ENCODE measurements at places on chromosomes 3 and 15.

DNA sequence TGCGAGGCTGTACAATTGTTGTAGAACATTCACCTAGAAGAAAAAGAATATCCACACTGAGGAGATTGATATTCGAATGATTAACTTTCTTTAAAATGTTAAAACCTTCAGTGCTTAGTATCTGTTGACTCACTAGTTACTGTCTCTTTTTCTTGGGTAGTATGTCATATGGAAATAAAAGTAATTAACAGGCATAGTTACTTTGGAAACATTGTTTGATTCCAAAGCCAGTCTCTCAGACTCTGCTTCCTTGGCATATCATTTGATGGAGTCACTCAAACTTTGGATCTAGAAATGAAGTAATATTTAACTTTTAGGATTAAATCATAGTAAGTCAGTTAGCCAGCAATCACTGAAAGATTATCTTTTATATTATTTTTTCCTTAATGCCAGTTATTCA is 63.4 kb downstream of the MAP2K5 start:
- DNase-seq: no peak

- DNase-seq: no peak
These were observed 48.0 kb downstream of the ZDHHC19 start for GRCh38 chr3:196163212-196163611.

- no peak for DNase-seq
These were observed 36.7 kb upstream of the SLC6A1 start for GRCh38 chr3:10955711-10956453.

- DNase-seq: no peak
These were observed 103.7 kb downstream of the MEX3B start for GRCh38 chr15:81942157-81942556.

DNA sequence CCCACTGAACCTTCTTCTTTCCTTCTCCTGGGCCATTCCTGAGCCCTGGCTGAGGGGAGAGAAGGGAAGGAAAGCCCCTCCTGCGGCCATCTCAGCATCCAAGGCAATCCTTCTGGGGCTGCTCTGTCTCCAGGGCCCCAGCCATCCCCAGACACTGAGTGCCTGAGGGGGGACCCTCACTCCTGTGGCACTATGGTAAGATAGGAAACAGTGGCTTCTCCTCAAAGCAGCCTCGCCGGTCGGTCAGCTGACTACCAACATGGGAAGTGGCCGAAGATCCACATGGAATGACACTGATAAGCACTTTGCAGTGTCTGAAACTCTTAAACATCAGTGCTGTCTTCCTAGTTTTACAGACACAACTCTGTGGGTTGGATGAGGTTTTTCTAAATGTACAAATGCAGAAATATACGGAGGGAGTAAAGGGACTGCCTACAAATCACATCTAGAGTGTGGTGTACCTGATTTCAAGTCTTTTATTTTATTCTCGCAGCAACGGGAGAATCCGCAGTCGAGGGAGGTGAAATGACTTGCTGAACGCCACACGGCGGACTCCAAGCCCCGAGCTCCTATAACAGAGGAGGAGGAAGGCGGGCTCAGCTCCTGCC is 973 bp upstream of the ITPKA start:
- DNase-seq: no peak

GRCh38 chr15:58934114-58934447 is 602 bp upstream of the SLTM start:
- DNase-seq: no peak

DNA sequence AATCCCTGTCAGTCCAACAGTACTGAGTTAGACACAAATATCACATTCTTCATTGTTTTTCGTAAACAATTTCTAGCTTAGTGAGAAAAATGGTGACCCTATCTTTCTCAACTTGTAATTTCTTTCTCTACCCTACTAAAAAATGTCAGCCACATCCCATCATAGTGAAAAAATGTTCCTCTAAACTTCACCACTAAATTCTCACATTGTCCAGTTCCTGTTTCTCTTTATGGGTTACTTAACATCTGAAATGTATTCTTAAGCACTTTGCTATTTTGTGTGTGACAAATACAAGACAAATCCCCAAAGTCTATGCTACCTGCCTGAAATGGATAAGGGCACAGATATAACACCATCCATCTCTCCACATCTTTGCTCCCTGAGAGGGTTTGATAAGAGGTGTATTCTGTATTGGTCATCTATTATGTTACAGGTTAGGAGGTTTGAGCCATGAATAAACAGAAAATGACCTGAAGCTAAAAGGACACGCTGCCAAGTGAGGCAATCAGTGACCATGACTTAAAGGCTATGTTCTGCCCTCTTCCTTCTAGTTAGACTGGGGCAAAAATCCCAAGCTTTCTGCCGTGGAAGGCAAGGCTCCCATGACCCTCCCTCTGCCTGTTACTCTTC is 118.2 kb downstream of the GADL1 start:
- DNase-seq: no peak

- no peak for DNase-seq
These were observed 112.7 kb downstream of the TBL1XR1 start for GRCh38 chr3:177084616-177085015.

GRCh38 chr3:155617346-155617925 is 127.4 kb downstream of the PLCH1 start:
- DNase-seq: no peak

- DNase-seq: no peak
These were observed 12.9 kb downstream of the EIF2AK4 start for GRCh38 chr15:39946862-39947261.

- DNase-seq: no peak
These were observed 26.2 kb upstream of the SRP14 start for GRCh38 chr15:40065166-40065565.

- no peak for DNase-seq
These were observed 152.6 kb upstream of the UMPS start for GRCh38 chr3:124577494-124578167.

DNA sequence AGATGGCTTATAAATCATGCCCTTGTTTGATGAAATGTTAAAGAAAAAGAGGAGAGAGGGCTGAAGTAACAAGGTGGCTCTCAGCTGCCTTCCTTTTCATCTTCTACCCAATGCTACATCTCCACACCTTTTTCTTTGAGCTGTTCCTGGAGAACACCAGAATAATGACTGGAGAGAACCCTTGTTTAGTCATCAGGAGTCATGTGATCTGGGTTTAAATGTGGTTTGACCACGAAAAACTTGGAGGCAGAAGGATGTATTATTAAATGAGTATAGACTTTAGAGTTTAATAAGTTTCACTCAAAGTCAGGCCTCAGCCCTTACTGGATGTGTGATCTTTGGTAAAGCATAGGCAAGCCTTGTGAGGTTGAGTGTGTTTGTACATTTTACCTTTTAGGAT is 230.3 kb upstream of the TBL1XR1 start:
- DNase-seq: no peak

DNA sequence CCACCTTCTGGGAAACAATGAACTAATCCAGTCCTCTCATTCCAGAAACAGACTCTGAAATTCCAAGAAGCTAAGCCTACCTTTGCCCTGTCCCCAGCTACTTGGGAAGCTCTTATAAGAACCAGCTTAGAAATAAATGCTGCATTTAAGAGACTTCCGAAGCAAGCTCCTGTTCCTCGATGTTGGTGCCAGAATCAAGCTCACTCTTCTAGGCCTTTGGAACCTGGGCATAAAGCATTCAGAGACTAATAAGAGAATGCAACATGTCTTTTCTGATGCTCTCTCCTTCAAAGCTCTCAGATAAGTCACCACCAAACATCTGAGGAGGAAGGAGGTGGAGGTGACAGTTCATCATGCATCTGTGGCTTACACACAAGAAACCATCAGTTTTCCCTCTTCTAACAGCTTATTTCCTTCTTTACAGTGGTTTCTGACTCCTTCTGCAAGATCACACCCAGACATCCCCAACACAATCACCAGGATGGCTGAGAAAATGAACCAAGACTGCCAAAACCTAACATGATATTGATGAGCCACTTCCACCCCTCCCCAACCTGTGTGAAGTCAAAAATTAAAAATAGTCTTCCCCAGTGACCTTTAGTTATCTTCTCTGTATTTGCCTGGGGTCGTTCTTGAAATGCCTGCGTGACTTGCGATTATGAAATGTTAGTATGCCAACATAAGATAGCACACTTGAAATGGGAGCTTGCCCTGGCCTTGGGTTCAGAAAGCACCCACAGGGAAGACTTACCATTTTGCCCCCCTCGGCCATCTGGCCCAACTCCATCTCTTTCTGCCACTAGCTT is 11.5 kb downstream of the ARHGEF3 start:
- no peak for DNase-seq

DNA sequence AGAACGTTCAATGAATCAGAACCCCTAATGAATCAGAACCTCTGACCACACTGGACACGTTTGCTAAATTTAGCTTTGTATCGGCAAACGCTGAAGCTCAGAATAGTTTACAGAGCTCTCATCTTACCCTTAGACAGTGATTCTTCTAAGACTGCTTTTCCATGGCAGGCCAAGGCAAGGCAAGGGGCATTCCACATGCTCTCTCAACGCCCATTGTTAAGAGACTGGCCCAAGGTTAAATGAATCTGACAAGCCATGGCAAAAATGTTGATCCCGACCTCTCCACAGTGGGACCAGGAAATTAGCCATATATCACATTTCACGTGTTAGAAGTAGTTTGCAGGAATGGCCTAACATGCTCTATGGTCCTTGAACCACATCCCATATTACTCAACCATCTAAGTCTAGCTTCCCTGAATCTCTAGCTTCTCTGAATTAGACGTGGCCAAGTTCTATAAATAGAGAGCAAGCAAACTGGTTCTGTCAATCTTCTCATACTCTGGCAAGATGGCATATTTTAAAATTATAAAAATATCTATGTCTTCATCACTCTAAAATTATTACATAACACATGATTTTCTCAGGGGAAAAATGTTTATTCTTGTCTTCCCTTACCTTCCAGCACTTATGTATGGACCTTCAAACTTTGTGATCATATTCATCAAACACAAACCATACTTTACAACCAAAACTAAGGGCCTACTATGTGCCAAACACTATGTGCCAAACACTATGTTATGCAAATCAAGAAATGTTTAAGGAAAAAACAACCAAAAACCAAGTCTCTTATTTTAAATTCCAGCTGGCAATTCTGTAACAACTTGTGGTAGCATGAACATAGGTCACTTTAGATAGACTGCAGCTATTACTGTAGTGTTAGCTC is 54.3 kb downstream of the AAGAB start:
- no peak for DNase-seq

DNA sequence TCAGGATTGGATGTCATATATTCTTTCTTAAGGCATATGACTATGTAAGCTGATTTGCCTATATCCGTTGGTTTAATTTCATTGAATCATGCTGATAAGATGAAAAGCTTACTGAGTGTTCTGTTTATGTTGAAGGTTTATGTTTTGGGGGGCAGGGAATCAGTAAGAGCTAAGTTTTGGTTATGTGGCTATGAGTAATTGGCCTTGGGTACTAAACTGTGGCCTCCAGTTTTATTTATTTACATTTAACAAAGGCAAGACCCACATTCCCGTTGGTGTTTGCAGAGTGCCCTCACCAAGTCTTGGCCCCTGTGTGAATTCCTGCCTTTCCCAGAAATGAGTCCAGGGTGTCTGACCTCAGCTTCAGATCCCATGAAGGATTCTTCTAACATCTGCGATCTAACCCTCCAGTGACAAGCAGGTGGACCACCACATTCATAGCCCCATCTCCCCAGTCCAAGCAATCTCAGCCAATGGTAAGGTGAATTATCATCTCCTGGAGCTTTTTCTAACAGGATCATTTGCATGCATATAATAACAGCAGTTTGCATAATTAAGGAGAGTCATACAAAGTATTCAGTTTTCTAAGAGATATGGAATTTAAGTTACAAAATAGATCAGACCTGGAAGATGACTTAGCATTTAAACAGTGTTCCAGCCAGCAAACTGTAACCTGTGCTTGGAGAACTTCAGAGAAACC is 27.4 kb downstream of the GLDN start:
- DNase-seq: no peak

DNA sequence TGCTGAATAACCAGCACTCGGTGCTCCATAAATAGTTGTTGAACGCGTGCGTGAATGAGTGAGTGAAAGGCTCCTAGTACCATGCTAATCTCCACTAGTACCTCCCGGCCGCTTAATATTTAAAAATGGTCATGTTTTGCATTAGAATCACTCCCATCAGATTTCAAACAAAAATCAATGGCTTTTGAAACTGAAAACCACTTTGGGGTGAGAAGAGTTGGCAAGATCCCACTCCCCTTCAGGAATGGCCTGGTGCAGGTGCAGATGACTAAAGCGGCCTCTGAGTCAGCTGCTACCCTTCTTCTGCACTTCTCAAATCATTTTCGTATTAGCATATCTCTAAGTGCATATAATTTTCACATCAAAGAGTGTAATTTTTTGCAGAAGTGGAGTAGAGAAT is 425.3 kb upstream of the PROK2 start:
- no peak for DNase-seq

DNA sequence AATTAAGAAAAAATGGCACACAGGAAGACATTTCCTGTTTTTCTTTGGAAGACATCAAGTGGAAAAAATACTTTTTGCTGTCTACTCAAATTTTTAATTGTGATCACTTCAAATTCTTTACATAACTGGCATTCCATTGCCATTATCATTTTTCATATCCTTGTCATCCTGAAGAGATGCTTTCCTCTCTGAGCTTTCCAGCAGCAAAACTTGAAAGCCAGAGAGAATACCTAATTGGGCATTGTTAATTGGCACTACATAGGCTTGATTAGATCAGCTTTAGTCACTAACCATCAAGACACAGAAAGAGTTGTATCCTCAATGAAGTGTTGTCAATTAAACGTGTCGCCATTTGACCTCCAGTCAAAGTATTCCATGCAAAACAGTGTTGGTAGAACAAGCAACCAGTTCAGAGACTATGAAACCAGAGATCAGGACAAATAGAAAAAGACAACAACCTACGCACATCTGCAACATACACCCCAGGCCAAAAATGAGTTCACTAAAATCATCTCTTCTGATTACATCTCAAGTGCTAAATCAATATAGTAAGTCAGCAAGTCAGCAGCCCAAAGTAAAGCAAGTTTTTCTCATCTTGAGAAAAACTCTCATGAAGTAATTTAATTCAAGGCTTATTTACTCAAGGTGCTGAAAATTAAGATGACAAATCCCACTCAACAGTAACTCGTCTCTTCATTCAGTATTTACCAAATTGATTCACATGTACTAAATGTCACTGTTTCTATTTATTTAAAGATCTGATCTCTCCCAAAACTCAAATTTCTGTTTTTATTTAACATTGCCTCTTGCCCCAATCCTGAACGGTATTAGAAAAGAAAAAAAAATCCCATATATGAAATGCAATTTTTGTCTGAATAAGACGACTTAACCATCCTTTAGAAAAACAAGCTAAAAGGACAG is 123.0 kb downstream of the SUCLG2 start:
- no peak for DNase-seq

Measured in T-helper 9 cell (primary cell).